ENCODE measurements at places on chromosomes 7 and 10.

DNA sequence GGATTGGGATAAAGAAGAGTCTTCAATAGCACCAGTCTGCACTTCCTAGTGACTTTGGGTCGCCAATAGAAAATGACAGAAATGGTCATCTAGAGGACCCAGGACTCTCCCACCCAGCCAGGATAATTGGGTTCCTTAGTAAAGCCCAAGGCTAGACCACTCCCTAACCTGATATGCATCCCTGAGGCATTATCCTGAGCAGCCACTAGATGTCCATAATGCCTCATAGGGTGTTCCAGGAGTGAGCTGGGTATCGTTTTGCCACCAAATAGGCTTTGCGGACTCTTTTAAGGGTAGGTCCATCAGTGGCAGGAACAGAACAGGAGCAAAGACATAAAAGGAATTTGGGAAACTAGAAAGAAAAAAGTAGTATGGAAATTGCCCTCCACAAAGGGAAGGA lies 4.5 kb upstream of the LRRC4 start:
- DNase-seq: no peak

DNA sequence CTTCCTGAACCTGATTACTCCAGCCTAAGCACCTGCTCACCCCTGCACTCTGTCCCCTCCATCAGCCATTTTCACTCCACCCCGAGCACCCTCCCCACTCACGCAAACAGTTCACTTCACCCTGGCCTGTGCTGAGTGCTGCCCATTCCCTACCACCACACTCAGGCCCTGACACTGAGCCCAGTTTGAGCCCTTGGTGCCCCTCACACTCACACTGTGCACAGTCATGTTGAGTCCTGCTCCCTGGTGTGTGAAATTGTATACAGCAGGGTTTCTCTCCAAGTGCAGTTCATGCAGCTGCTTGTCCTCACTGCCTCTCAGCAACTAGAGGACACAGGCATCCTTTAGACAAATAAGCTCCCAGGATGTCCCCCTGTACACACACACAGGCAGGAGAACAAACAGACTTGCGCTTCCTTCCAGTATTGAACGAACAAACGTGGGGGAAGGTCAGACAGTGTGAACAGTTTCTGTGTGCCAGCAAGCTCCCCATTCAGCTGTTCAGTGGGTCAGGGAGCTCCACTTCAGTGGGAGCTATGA lies 6.8 kb downstream of the MYO1G start:
- no peak for DNase-seq

GRCh38 chr10:123538401-123539320 lies 127.5 kb upstream of the GPR26 start:
- DNase-seq: no peak

- DNase-seq: no peak
Measured at GRCh38 chr7:40641701-40642100, 506.9 kb downstream of the SUGCT start.

GRCh38 chr7:157795643-157796042 lies 458.8 kb downstream of the DNAJB6 start:
- DNase-seq: no peak

DNA sequence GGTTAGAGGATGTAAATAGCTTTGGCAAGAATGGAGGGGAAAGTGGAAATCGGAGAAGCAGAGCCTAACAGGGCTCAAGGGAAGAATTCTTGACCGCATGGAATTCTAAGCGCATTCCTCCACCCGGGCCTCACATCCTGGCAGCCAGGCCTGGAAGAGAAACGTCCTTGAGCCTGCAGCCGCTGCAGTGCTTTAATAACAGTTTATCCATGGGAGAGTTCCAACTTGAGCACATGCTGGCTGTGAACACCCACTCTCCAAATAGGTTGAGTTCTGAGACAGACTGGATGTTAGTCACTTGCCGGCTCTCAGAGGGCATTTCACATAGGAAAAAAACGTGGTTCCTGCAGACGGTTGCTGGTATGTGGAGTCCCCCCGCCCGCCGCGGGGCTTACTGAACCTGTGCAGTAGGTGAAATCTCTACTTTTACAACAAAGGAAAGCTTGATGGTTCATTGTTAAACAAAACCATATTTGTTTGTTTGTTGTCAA lies 61.4 kb upstream of the STEAP1B start:
- DNase-seq: no peak

DNA sequence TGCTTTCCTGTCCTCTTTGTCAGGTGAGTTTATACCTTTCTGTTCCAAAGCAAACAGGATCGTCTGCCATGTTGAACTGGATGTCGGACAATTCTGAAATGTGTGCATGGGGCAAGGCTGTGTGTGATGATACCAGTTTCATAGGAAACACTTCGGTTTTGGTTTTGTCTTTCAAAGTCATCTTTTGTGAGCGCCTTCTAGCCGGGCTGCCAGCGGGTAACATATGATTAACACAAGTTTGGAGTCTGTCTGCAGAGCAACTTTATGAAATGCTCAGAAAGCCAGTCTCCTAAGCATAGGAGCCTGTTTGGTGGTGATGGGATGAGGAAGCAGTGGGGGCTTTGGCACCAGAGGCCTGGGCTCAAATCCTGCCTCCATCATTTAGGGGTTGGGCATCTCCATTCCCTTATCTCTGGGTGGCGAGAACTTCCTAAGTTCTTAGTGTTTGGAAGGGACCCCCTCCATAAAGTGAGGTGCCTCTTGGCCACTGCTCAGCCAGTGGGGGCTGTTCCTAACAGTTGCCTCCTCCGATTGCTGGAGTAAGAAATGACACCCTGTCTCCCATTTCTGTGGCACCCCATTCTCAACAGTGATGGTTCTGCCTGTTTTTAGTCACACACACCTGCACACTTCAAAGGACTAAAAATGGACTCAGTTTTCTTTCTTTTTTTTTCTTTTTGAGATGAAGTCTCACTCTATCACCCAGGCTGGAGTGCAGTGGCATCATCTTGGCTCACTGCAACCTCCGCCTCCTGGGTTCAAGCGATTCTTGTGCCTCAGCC lies 36.8 kb downstream of the CUX1 start:
- DNase-seq: no peak

DNA sequence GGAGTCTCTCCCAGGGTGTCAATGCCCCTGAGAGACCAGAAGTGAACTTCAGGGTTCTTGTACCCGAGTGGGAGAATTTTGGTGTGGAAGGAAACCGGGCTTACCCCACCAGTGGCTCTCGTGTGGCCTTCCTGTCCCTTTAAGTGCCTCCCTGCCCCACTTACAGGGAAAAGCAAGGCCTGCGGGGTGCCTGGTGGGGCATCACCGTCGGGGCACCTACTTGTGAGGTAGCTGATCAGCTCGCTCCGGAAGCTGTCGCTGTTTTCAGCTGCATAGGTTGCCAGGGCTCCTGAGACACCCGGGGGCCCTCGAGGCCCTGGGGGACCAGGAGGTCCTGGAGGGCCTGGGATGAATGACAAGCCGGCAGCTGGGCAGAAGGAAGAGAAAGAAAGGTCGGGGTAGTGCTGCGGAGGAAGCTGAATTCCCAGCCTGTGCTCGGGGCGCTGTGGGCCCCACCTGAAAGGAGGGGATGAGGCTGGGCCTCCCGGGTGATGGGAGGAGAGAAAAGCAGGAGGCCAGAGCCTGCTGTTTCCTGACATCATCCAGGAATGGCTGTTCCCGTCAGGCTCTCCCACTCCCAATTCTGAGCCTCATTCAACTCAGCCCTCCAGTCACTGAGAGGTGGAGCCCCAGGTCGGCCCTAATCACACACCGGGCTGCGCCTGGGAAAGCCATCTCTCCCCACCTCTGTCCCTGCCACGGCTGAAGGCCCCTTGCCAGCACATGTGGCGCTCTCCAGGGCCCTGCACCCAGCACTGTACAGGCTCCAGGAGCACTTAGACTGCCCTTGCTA lies 51.1 kb downstream of the COL17A1 start:
- DNase-seq: no peak

DNA sequence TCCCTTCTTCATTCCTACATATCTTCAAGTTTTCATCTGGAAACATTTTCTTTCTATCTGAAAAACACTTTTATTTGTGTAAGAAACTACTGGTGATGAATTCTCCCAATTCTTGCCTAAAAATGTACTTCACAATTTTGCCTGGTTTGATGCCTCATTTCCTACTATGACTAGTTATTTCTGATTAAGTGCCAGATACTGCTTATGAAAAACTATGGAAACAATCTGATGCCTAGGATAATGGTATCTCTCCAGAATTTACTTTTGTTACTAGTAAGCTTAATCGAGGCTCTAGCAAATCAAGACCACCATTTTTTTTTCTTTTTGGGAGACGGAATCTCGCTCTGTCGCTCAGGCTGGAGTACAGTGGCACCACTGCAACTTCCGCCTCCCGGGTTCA lies 31.3 kb downstream of the CACUL1 start:
- DNase-seq: no peak

DNA sequence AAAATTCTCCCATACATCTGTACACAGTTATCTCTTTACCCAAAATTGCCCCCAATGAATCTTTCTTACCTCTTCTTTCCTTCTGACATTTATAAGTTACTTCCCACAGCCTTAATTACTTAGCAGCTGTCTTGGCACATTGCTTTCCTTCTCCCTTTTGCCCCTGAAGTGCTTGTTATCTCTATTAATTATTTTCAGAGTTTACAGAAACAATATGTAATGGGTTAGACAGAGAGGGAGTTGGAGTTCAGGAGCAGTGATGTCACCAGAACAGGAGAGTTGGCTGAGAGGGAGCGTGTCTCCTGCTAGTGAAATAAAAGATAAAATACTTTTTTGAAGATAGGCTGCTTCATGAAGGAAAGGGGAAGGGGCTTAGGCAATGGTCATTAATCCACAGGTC lies 57.4 kb downstream of the ITGB8 start:
- DNase-seq: no peak

DNA sequence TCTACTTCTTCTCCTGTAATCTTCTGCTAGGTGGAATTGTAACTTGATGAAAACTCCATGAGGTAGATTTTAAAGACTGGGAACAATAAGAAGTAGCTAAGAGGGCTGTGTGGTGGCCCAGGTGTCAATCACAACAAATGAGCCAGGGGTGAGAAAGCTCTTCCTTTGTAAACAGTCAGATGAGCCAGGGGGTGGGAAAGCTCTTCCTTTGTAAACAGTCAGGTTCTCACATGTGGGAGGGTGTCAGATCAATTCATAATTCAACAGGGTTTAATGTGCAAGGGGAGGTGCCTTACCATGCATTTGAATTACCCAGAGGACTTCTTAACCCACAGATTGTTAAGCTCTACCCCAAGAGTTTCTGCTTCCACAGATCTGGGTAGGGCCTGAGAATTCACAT lies 312.4 kb upstream of the AUTS2 start:
- DNase-seq: no peak

GRCh38 chr10:6327961-6328698 lies 125.4 kb downstream of the PFKFB3 start:
- no peak for DNase-seq

DNA sequence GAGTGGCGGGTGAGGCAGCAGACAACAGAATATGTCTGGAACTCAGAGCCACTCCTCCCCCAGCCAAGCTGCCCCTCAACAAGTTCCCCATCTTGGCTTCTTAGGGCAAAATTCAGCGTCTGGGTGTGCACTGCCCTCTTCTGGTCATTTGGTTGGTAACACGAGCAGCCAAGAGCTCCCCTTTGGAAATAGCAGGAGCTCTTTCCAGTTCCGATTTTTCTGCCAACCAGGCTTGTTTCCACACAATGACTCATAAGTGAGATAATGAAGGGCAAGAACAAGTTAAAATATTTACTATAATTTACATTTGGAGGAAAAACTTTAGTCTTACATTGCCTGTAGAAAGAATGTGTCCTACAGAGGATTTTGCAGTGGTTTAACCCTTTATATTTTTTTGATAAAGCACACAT lies 70.5 kb downstream of the ADCYAP1R1 start:
- no peak for DNase-seq

DNA sequence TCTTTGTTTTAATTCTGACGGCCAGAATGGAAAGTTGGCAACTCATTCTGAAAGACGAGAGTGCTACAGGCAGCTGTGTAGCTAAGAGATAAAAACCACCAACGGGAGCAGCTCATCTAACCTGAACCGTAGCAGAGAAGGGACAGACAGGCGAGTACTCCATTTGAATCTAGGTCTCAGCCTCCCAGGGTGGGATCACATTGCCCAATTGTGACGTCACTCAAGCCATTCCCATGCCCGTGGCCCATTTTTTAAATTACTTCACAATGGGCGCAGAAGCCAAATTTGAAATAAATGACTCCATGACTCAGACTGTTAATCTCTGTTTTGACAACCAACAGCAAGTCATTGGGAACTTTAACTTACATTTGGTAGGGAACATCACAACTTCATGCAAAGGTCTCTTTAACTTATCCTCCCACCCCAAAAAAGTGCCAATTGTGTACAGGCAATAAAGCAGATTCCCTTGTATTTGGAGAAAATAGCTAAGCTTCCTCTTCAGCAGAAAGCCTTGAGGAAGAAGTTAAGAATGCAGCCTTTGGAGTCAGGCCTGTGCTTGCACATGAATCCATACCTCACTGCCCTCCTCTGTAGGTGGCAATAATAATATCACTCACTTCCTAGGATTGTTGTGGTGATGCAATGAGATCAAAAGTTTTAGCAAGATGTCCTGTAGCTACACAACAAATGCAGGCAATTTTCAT lies 93.2 kb upstream of the KIF5B start:
- no peak for DNase-seq

GRCh38 chr10:86348321-86349210 lies 18.0 kb downstream of the GRID1 start:
- no peak for DNase-seq

GRCh38 chr7:103569621-103570305 lies 123.8 kb upstream of the SLC26A5 start:
- DNase-seq: no peak

- DNase-seq: no peak
Measured at GRCh38 chr7:67301667-67302066, 305.0 kb downstream of the TYW1 start.

GRCh38 chr7:140402178-140402835 lies 1.6 kb upstream of the RAB19 start:
- DNase-seq: no peak

- no peak for DNase-seq
Measured at GRCh38 chr10:110778211-110778610, 93.5 kb upstream of the PDCD4 start.

DNA sequence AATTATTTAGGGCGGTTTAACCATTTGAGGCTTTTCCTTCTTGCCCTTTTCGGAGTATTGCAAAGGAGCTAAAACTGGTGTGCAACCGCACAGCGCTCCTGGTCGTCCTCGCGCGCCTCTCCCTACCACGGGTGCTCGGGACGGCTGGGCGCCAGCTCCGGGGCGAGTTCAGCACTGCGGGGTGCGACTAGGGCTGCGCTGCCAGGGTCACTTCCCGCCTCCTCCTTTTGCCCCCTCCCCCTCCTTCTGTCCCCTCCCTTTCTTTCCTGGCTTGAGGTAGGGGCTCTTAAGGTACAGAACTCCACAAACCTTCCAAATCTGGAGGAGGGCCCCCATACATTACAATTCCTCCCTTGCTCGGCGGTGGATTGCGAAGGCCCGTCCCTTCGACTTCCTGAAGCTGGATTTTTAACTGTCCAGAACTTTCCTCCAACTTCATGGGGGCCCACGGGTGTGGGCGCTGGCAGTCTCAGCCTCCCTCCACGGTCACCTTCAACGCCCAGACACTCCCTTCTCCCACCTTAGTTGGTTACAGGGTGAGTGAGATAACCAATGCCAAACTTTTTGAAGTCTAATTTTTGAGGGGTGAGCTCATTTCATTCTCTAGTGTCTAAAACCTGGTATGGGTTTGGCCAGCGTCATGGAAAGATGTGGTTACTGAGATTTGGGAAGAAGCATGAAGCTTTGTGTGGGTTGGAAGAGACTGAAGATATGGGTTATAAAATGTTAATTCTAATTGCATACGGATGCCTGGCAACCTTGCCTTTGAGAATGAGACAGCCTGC lies 3.1 kb downstream of the FZD1 start:
- DNase-seq: no peak

Measured in T-helper 2 cell (primary cell).